Cardiac muscle cell (in vitro differentiated cells and primary cell): ENCODE measurements at places on chromosomes 11 and 22. TPM values are rescaled to one million over a fixed set of nuclear protein-coding genes. Genes with fewer than 3 reads are reported as not detected.

The PANX2 gene
- total RNA-seq = 22.1 and 30.9 TPM in 2 replicates

The PGA4 gene
- total RNA-seq = 0.88 and 1.2 TPM in 2 replicates

The ADAMTS8 gene
- total RNA-seq = 3.1 and 6.6 TPM in 2 replicates

The DTX4 gene
- total RNA-seq = 2.7 and 3.1 TPM in 2 replicates

The MYO7A gene
- 1.4 and 1.6 TPM in 2 replicates for total RNA-seq

The OR2AT4 gene
- total RNA-seq = not detected in 2 replicates

The CREB3L1 gene
- total RNA-seq = 3.8 and 4.3 TPM in 2 replicates

The PISD gene
- total RNA-seq = 30.8 and 39.6 TPM in 2 replicates

The APOBEC3H gene
- total RNA-seq = 0.57 and 1.3 TPM in 2 replicates

The GRIK4 gene
- 0.11 and 0.45 TPM in 2 replicates for total RNA-seq

The CARNS1 gene
- total RNA-seq = 1.4 and 1.6 TPM in 2 replicates

The SCGB1C1 gene
- not detected in 2 replicates for total RNA-seq

The FGF19 gene
- not detected in 2 replicates for total RNA-seq

The ISX gene
- not detected in 2 replicates for total RNA-seq

The LIPT2 gene
- total RNA-seq = 26.9 and 43.8 TPM in 2 replicates

The SAA4 gene
- not detected in 2 replicates for total RNA-seq

The ACO2 gene
- total RNA-seq = 183 and 223 TPM in 2 replicates

The CELSR1 gene
- total RNA-seq = 26.0 and 37.4 TPM in 2 replicates

The CD248 gene
- total RNA-seq = 7.9 and 11.4 TPM in 2 replicates

The SCGB1A1 gene
- total RNA-seq = not detected in 2 replicates

The SEPTIN3 gene
- total RNA-seq = 3.6 and 3.9 TPM in 2 replicates

The DERL3 gene
- 18.0 and 46.9 TPM in 2 replicates for total RNA-seq

The C11orf24 gene
- 19.2 and 32.0 TPM in 2 replicates for total RNA-seq

The SLC35F2 gene
- 6.9 and 10.4 TPM in 2 replicates for total RNA-seq

The POTEH gene
- total RNA-seq = not detected in 2 replicates

The VPREB1 gene
- total RNA-seq = not detected in 2 replicates

The C11orf97 gene
- total RNA-seq = not detected in 2 replicates

The SYT7 gene
- total RNA-seq = 8.7 and 12.1 TPM in 2 replicates

The P2RY6 gene
- total RNA-seq = 0.07 and 0.39 TPM in 2 replicates

The GVQW3 gene
- total RNA-seq = 8.1 and 13.3 TPM in 2 replicates

The PNPLA3 gene
- 2.1 and 2.3 TPM in 2 replicates for total RNA-seq

The ST14 gene
- 0.12 and 0.21 TPM in 2 replicates for total RNA-seq

The SCN2B gene
- total RNA-seq = 1.5 and 2.5 TPM in 2 replicates

The TYMP gene
- 2.6 and 7.8 TPM in 2 replicates for total RNA-seq

The NLRP10 gene
- not detected in 2 replicates for total RNA-seq

The EFCAB6 gene
- 2.2 and 3.8 TPM in 2 replicates for total RNA-seq

The SLC22A9 gene
- 0.18 TPM in 1 of 2 replicates, not detected in the other for total RNA-seq

The PRSS23 gene
- total RNA-seq = 39.6 and 48.4 TPM in 2 replicates

The DRICH1 gene
- total RNA-seq = not detected in 2 replicates

The SLC22A12 gene
- total RNA-seq = not detected in 2 replicates

The DNAJC24 gene
- total RNA-seq = 12.1 and 12.2 TPM in 2 replicates

The STK33 gene
- total RNA-seq = 10.3 and 18.0 TPM in 2 replicates

The CNIH2 gene
- total RNA-seq = 2.1 and 2.7 TPM in 2 replicates

The C11orf87 gene
- total RNA-seq = 0.42 and 0.49 TPM in 2 replicates

The C22orf39 gene
- 102 and 146 TPM in 2 replicates for total RNA-seq

The MRGPRX3 gene
- not detected in 2 replicates for total RNA-seq

The OR4D5 gene
- 0.15 TPM in 1 of 2 replicates, not detected in the other for total RNA-seq
